ENCODE measurements at places on chromosomes 12 and 14.

DNA sequence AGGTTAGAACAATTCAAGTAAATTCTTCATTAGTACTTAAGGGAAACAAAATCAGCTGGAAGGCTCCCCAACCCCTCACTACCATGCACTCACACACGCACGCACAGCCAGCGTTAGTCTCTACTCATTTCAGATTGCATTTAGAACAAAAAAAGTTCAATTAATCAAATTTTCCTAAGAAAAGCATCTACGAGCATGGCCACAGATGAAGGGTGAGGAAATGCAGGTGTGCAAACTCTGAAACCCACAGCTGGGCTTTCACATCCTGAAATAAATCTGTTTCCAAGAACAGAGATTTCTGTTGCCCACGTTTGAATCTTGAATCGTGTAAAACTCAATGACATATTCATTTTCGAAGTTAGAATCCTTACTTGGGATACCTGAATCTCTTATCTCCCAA, 62.6 kb downstream of the SEL1L start:
- DNase-seq: no peak

GRCh38 chr12:26156201-26156871, 31.5 kb upstream of the BHLHE41 start:
- DNase-seq: no peak

- DNase-seq: no peak
Measured at GRCh38 chr14:93688239-93688666, 100.0 kb downstream of the PRIMA1 start.

DNA sequence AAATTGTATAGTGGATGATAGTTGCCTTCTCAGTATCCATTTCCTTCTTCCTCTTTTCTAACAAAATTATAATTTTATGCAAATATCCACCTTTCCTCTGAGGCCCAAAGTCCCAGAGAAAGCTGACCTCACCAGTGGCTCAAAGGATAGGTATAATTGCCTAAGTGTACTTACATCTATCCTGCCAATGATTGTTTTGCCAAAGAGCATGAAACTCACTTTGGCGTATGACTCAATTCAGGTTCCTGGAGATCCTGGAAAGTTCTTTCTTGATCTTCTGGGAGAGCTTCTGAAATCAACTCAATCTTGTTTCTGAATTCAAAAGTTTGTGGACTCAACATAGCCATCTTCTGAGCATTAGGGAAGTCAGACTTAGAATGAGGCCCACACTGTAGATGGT, 10.5 kb upstream of the RBM25 start:
- DNase-seq: no peak

DNA sequence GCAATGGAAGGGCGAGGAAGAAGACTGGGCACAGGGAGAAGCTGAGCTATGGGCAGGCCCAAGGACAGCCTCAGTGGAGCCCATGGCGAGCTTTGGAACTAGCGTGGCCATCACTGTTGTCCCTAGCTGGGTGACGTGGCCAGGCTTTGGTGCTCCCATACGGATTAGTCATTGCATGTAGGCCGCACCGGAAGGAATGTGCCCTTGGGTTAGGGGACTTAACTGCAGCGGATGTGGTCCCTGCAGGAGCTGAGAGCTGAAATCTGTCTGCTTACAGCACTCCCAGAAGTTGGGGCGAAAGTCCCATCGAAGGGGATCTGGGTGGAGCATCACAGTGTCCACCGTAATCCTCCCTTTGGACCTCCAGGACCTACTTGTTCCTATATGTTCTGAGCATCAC, 133.7 kb downstream of the PAPOLA start:
- DNase-seq: no peak

- DNase-seq: no peak
Measured at GRCh38 chr12:102535306-102535705, 54.9 kb upstream of the IGF1 start.

DNA sequence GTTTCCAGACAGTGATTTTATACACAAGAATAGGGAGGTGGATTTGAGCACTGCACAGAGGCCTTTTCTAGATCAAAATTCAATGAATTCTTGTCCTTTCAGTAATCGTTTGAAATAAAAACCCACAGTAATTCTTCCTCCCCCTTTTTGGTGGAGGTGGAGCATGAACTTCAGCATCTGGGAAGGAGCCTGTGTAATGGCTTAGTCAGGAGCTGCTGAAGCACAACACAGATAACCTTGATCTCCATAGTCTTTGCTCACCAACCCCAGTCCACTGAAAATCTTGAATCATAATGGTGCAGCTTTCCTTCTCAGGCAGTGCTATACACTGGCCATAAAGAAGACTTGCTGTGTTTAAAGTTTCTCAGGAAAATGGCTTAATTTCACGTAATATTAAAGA, 6.4 kb upstream of the TBPL2 start:
- DNase-seq: no peak

DNA sequence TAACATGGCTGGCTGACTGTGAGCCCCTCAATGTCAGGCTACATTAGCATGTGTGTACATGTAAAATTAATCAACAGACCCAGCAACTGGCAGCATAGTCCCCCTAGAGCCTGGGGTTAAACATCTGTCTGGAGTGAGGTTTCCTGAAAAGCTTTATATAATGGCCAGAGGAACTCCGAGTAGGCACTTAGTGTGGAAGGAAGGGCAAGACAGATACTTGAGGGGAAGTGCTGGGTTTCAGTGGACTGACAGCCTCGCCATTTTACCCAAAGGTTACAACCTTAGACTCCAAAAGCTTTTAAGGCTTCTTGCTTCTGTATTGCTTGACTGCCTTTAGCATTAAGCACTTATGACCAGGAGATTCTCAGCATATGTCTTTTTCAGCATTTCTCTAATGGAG, 430.8 kb downstream of the FLRT2 start:
- no peak for DNase-seq

DNA sequence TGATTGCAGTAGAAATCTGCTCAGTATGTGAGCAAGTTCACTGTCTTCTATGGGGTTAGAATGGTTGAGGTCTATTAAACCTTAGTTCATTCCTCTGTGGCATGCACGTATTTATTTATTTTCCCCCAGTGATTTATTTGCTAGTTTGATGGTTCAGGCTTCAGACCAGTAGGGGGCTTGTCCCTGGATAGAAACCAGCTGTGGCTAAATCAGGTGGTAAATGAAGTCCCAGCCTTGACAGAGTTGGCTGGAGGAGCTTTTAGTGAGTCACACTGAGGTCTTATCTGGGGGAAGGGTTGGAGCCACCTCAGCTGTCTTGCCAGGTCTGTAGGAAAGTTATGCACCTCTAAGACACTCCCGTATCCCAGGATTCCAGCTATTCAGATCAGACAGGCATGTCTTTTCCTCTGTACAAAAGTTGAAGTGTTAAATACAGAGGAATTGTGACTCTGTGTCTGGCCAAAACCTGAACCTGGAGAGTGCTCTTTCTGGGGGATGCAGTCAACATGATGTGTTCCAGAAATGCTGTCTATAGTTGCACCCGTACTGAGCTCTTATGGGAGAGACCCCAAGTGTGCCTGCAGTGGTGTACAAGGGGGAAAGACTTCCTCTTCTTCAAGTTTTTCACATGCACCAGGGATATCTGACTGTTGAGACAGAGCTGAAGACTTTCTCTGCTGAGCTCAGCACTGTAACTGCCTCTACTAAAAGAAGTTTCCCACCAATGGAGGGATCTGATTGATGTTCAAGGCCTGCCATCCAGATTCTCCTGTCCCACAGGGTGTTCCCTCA, 1322.1 kb downstream of the TMEM121 start:
- peak; percentile 6 for DNase-seq

- no peak for DNase-seq
Measured at GRCh38 chr14:77302926-77303325, 17.8 kb downstream of the POMT2 start.

GRCh38 chr12:131134523-131135310, 181.0 kb downstream of the ADGRD1 start:
- DNase-seq: no peak

DNA sequence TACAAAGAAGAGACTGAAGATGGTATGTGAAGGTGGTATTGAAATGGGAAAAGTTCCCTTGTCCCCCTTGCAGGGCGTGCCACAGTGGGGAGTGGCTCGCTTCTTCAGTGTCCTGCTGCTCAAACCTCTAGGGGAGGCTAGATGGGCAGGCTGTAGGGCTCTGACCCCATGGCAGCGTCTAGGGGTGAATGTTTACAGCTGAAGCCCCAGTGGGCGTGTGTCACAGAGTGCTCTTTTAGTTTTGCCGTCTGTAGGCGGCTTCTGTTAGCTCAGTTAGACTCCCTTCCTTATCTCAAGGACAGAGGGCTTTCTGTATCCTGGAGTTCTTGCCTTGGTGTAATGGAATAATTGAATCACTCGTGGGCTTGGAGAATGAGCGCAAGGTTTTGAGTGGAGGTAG, 266.2 kb downstream of the RAD51B start:
- DNase-seq: no peak

DNA sequence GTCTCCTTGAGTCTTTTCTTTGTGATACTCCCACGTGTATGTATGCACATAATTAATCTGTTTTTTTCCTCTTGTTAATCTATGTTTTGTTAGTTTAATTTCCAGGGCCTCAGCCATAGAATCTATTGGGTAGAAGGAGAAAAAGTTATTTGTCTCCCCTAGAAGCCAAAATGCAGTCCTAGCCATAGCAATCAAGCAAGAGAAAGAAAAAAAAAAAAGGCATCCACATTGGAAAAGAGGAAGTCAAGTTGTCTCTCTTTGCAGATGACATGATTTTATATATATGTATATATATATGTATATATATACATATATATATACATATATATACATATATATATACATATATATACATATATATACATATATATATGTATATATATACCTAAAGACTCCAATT, 25.4 kb upstream of the ETV6 start:
- no peak for DNase-seq

GRCh38 chr14:94542111-94542810, 19.0 kb upstream of the SERPINA4 start:
- no peak for DNase-seq

- no peak for DNase-seq
Measured at GRCh38 chr14:68696721-68697495, 96.0 kb downstream of the ZFP36L1 start.

- no peak for DNase-seq
Measured at GRCh38 chr14:91372671-91373495, 44.7 kb downstream of the CCDC88C start.

DNA sequence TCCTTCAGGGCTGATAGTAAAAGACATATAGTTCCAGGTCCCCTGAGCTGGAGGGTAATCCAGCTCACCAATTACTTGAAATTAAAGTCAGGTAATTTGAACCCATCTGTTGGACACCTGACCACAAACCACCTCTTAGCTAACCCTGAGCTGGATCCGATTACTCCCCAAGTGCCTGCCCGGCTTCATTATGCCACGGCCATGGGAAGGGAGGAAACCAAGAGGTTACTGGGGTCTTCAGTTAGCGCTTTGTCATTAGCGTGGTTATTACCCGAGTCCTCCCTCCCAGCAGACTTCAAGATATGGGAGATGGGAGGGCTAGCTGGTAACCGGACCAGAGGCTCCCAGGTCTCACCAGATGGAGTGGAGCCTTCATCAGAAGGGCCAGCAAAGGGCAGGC, 1071.4 kb downstream of the BCL11B start:
- DNase-seq: no peak

GRCh38 chr12:105858981-105859710, 279.6 kb downstream of the NUAK1 start:
- no peak for DNase-seq

- DNase-seq: no peak
Measured at GRCh38 chr12:94998326-94998725, 5.2 kb downstream of the NDUFA12 start.

DNA sequence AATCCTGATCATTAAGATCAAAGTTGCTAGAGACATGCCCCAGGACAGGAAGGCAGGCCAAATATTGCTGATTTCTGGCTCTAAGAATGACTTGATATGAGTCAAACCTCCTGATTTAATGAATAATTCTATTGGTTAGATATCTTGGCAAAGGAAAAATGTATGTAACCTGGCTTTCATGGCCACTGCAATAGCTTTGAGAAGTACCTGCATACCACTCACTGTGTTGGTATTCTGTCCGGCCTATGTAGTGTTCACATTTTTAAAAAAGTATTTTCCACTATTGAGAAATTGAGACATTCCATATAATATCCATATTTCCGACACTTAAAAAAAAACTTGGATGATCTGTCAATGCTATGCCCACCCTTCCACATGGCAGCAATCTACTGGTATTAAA, 283.1 kb upstream of the SOX5 start:
- DNase-seq: no peak

GRCh38 chr12:131017477-131017991, 63.8 kb downstream of the ADGRD1 start:
- DNase-seq: no peak

- no peak for DNase-seq
Measured at GRCh38 chr12:70854881-70855568, 65.5 kb downstream of the PTPRR start.

DNA sequence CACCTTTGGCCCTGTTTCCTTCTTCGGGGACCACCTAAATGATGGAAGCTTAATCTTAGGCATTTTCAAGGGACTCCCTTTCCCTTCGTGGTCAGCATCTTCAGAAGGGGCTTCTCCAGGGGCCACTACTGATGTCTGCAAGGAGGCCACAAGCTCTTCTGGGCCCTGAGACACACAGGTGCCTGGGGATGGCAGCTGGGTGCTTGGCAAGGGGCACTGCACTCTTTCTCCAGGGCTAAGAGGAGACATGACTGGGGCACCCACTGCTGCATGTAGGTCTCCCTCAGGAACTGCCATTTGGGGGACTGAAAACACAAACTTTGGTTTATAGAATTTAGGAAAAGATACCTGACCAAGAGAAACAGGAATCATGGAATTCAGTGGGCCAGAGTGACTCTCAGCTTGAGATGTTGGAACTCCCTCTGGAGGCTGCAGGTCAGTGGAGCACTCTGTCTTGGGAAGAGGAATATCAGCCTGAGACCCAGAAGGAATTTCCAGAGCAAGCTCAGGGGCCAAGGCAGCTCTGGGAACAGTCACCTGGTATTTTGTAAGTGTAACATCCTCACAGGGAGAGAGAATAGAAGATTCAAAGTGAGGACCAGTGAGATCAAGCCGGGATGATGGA, 16.0 kb downstream of the PLD4 start:
- DNase-seq: no peak

DNA sequence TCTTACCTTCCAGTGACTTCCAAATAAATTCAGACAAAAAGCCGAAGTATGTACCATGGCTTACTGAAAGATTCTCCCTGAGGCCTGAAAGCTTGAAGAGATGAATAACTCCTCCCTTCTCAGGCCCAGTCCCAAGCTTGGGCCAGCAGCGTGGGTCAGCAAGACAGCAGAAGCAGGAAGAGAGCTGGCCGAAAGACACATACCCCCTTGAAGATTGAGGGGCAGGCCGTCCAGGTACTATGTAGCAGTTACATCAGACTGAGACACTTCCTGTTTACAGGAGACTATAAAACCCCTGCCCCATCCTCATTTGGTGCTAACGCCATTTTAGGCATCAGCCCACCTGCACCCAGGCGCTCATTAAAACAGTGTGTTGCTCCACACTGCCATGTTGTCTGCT, 15.0 kb downstream of the NDUFA12 start:
- no peak for DNase-seq

DNA sequence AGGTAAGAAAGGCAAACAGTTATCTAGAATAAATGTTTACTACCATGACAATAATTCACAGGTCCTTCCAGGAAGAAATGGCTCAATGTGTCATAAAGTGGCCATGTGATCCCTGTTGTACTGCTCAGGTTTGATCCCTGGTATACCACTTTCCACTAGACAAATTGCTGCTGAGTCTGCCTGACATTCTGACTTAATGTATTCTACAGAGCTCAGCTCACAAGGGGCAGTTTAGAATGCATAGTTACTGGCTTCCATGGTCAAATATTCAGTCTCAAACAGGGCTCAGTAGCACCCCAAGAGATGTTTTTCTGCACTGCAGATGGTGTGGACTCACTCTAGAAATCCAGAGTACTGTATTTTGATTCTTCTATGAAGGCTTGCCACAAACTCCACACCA, 21.8 kb downstream of the TSHR start:
- no peak for DNase-seq

Data from inflammatory macrophage (primary cell).